ENCODE measurements at places on chromosomes 6 and 20.

DNA sequence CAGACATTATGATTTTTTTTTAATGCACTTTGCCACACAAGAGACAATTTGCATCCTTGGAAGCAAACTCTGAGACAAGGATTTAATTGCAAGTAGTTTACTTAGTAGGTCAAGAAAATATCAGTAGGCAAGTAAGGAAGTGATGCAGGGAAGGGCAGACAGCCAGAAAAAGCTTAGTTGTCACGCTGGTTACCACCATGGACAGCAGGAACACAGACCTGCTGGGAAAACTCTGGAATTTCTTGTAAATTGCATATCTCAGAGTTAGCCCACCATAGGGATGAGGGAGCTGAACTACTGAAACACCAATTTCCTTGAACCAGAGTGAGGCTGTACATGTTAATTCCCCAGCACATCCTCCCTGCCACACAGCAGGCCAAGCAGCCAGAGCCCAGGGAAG, 92.7 kb downstream of the L3MBTL3 start:
- peak; percentile 4 for DNase-seq

GRCh38 chr6:121619013-121619412, 183.6 kb downstream of the GJA1 start:
- no peak for DNase-seq

GRCh38 chr20:2656471-2657117, 4.2 kb downstream of the NOP56 start:
- no peak for DNase-seq

GRCh38 chr20:48995589-48995988, 50.5 kb upstream of the CSE1L start:
- DNase-seq = no peak

GRCh38 chr6:118419448-118420394, 128.4 kb upstream of the PLN start:
- peak; percentile 36 for DNase-seq

DNA sequence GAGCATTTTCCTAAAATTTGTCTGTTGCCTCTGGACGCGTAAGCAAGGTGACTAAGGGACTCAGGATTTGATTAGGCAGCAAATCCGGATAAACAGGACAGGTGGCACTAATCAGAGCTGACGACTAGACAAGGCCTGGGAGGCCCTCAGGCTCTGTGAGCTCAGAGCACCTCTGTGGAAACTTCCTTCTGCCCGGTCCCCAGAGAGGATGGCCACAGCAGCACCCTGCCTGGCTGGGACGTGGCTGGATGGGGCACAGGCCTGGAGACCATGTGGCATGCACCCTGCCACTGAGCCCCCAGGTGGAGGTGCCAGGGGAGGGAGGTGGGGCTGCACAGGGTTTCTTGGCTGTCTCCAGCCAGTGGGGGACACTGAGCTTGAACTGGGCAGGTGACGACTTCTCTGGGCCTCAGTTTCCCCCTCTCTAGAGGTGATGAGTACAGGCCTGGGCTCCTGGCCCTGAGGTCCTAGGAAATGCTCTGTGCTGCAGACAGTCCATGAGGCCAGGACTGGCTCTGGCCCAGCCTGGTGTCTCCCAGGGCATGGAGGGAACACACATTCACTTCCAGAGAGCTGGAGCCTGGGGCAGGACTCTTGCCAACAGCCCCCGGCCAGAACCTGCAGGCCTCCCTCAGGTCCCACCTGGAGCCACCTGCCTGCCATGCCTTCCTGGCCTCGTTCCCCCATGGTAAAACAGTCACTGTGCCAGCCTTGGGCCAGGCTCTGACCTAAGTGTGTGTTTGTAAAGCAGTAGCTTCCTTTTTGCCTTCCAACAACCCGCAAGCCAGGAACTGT, 39.6 kb upstream of the STX16 start:
- DNase-seq = no peak

DNA sequence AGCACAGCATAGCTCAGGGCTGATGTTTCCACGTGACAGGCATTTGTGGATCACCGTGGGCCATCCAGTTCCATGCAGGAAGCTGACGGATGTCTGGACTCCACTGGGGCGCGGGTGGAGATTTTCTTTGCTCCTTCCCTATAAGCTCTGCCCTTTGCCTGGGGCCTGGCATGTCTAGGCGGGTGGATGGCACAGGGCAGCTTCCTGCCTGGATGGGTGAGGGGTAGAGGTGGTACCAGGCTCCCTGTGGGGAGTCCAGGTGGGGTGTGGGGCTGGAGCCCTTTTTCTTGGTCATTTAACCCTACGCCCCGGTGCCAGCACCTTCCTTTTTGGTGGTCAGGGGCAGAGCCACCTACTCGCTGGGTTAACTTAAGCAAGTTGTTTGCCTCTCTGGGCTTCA, 10.4 kb downstream of the FAM110A start:
- no peak for DNase-seq

GRCh38 chr20:38034108-38034649, 633 bp downstream of the RPRD1B start:
- DNase-seq = no peak

DNA sequence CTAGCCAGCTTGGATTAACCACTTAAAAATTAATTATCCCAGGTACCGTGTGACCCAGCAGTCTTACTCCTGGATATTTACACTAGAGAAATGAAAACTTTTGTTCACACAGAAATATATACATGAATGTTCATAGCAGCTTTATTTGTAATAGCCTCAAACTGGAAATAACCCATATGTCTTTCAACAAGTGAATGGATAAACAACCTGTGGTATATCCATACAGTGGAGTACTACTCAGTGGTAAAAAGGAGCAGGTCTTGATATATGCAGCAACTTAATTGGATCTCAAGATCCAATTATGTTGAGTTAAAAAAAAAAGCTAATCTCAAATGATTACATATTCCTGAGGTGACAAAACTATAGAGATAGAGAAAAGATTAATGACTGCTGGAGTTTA, 381.4 kb downstream of the CDKAL1 start:
- no peak for DNase-seq

DNA sequence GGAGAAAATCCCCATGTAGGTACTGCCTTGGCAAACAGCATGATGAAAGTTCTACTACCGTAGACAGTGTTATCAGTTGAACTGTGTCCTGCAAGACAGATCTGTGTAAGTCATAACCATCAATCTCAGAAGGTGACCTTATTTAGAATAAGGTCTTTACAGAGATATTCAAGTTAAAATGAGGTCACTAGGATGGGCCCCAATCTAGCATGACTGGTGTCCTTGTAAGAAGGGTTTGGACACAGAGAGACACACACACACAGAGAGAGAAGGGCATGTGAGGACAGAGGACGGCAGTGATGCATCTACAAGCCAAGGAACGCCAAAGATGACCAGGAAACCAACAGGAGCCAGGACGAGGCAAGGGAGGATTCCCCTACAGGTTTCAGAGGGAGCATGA, 8.8 kb downstream of the TXNDC5 start:
- DNase-seq = no peak

GRCh38 chr20:35000311-35000921, 44.7 kb downstream of the MYH7B start:
- no peak for DNase-seq

GRCh38 chr6:45115696-45116095, 212.4 kb upstream of the RUNX2 start:
- DNase-seq = peak; percentile 37

GRCh38 chr6:14130435-14131075, 13.0 kb downstream of the CD83 start:
- no peak for DNase-seq

DNA sequence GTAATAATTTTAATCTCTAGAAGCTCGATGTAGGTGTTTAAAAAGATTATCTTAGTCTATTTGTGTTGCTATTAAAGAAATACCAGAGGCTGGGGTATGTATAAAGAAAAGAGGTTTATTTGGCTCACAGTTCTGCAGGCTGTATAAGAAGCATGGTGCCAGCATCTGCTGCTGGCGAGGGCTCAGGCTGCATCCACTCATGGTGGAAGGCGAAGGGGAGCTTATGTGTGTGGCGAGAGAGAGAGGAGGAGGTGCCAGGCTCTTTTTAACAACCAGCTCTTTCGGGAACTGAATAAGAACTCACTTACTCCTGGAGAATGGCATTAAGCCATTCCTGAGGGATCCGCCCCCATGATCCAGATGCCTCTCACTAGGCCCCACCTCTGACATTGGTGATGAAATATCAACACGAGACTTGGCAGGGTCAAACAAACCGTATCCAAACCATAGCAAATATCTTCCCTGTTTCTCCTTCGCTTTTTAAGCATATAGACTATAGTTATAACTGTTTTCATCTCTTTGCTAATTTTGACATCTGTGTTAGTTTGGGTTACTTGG, 24.5 kb downstream of the CHMP4B start:
- DNase-seq = peak; percentile 18

GRCh38 chr20:43849496-43850186, 65.0 kb upstream of the TOX2 start:
- peak; percentile 75 for DNase-seq

GRCh38 chr6:6546318-6547109, 42.0 kb upstream of the LY86 start:
- DNase-seq = no peak

DNA sequence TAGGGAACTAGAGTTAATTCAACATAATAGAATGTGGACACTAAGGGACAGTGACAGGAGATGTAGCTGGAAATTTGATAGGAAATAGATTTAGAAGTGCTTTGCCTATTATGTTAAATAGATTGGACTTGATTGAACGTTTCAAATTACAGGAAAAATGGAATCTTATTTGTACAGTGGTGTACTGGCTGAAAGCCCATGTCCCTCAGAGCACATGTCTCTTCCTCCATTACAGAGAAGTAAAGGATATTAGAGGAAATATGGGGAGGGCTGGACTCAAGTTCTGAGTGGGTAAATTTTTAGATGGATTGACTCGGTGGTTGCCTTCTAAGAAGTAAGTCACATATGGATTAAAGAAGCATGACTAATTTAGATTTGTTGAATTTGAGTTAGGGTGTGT, 11.4 kb downstream of the PKIB start:
- DNase-seq = no peak

DNA sequence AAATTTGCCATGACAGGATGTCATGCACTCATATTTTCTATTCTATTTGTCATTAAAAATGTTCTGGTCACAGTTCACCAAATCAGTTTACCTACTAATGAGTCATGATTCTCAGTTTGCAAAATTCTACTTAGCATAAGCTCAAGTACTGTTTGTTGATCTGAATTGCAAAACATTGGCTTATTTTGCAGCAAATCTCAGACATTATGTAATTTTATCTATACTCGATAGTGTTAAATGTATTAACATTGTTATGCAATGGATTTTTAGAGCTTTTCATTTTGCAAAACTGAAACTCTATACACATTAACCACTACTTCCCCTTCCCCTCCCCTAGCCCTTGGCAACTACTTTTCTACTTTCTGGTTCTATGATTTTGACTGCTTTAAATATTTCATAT, 213.8 kb upstream of the ZFP64 start:
- no peak for DNase-seq

- no peak for DNase-seq
Measured at GRCh38 chr6:141965016-141965545, 167.6 kb upstream of the GJE1 start.

DNA sequence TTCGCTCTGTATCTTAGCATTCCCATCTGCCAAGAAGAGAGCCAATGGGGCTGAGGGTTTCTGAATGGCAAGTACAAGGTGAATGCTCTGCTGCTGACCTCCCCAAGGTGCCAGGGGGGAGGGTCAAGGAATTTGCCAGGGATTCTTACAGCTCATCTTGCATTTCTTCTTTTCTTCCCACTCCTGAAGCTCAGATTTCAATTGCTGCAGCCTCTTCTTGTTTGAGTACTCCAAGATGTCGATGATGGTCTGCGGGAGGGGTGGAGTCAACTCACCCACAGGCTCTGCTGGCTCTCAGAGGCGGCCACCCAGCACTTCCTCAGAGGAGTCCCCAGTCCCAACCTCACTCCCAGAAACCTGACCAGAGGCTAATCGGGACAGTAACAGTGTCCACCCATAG, 12.4 kb downstream of the C20orf96 start:
- DNase-seq = no peak

DNA sequence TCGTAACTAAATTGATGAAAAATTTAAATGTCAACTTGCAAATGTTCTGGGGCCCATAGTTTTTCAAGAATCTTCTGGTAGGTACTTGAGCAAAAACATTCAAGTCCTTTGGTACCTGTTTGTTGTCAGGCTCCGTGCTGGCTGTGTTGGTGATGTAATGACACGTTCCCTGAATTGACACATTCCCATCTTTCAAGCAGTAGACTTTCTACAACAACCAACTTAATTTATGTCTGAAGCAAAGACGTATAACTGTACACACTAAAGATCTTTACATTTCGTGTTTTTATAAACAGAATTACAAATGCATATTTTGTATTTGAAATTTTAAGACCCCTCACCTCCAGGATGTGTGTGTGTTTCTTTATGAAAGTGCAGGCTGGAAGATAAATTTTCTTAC, 49.5 kb downstream of the NCOA3 start:
- DNase-seq = no peak
